ENCODE measurements at places on chromosomes 3 and 15.

- no peak for DNase-seq
Observed at GRCh38 chr15:88440021-88440420, 27.2 kb downstream of the MRPL46 start.

DNA sequence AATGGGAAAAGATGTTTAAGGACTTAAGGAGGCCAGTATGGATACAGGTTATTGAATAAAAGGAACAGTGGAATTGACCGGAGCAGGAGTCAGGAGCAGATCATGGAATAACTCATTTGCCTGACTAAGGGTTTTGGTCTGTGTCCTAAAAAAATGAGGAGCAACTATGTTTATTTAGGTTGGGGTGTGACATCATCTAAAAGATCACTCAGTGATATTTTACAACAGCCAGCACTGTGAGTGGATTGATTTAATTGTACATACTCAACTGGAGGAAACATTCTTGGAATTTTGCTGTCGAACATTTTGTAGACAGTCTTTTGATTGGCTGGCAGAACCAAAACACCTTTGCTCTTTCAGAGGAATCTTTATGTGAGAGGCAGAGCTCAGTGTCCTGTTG is 348.6 kb upstream of the CDIN1 start:
- DNase-seq, result no peak

DNA sequence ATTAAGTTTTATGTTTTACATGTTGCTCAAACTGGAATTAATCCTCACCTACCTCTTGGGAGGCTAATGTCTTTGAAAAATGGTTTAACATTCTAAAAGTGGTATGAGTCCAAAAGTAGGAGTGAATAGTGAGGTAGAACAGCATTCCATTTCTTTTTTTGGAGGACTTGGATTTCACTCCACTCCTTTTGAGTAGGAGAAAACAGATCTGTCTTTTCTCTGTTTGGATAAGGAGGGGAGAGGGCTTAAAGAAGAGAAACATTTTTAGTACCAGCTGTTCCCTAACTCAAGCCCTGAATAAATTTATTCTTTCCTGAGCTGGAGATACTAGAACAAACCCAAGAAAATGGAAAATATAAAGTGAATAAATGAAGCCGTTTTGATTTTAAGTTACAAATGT is 687.9 kb downstream of the MECOM start:
- DNase-seq, result no peak

DNA sequence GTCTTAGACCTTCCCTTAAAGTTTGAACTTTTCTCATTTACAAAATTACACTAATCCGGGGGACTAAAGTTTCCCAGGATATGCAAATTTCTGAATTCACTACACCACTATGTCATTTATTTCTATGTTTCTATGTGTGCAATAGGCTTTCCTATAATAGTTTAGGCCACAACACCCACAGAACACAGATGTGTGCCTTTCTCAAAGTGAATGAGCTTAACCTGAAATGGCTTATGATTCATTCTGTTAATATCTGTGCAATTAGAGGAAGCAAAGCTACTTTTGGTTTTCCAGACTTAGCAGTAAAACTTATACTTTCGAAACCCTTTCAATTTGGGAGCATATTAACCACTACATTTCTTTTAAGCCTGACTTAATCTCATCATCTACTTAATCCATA is 748.1 kb downstream of the GBE1 start:
- DNase-seq, result no peak

GRCh38 chr3:152021951-152022461 is 148.6 kb downstream of the SUCNR1 start:
- no peak for DNase-seq

GRCh38 chr15:38075466-38075865 is 141.0 kb downstream of the TMCO5A start:
- no peak for DNase-seq

DNA sequence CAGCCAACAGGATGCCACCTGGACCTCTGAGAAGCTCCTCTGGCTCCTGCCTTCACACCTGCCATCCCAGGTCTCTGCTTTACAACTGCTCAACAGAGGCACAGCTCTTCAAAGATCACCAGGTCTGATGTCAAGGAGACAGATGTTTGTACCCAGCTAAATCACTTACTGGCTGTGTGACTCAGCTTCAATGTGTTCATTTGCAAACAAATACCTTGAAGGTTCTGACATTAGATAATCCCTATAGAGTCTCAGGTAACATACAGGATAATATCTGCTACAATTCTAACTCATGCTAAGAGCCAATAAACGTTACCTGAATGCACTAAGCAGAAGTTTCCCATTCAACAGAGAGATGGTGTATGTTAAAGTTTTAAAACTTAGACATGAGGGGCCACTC is 163.4 kb upstream of the IGF1R start:
- no peak for DNase-seq

DNA sequence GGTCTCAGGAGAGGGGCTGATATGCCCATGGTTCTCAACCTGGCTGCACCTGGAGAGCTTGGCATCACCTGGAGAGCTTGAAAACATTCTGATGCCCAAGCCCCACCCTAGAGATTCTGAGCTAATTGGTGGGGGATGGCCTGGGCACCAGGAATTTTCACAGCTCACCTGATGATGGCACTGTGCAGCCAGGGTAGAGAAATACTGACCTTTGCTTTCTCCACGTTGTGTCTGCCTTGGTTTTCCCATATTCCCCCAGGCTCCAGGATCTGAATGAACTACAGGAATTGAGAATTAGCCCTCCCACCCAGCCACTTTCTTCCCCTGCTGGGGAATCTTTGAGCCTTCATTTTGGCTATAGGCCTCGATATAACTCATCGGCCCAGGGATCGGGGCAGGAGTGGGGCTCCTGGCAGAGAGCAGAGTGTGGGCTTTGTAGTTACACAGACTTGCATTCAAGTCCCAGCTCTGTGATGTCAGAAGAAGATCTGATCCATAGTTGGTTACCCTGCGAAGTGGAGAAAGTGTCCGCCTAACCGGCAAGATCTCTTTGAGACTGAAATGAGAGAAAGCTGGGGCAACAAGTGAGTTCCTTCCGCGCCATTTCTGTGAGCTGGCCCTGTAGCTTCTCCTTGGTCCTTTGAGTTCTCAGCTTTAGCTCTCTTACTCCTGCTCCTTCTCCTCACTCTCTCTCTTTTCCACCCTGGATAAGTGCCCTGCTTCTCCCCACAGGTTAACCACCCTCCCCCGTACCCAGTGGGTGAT is 33.1 kb upstream of the UBE2Q2 start:
- DNase-seq, result no peak

GRCh38 chr3:58572634-58573230 is 4.5 kb downstream of the FAM107A start:
- DNase-seq, result no peak

- no peak for DNase-seq
Observed at GRCh38 chr3:18420555-18420954, 4.6 kb downstream of the SATB1 start.

DNA sequence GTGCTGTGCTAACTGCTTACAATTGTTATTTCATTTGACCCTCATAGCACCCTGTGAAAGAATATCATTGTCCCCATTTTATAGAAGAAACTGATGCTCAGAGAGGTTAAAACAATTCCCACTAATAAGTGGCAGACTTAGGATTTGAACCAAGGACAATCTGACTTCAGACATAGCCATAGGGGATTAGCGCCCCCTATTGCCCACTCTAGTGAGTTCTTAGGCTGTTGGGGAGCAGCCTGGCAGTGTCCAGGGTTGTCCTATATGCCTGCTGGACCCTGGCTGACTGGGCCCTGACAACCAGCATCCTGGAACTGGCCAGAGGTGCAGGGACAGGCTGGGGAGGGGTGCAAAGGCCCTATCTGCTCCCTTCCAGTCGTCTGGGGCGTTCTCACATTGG is 15.4 kb downstream of the DPH3 start:
- DNase-seq, result no peak
